ENCODE measurements at places on chromosomes 1 and 21. TPM values are rescaled to one million over a fixed set of nuclear protein-coding genes. Genes with fewer than 3 reads are reported as not detected.

- DNase-seq = no peak
Measured at GRCh38 chr1:25174363-25174729, 58.0 kb downstream of the SYF2 start.

DNA sequence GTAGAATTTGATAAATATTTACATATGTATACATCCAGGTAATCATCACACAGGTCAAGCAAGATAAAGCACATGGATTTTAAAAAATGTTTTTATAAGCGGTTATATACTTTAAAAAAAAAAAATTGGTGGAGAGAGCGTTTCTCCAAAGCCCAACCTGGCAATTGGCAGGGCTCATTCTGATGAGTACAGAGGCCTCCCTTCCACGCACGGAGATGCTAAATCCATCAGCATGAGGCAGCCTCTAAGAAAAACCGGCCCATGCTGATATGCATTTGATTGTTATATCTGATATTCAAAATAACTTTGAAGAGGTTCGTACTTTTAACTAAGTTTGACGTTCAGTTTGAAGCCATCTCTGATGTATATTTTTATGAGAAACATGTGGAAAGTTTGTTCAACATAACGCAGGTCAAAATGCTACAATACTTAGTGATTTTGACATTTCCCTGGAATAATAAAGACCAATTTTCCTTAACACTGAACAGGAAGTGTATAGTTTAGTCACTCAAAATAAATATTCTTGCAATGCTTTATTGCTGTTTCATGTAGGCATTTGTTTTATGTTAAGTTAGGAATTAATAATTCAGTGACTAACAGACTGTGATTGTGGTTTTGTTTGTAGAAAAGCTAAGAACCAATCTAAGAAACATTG lies 151.7 kb downstream of the NR5A2 start:
- no peak for DNase-seq

DNA sequence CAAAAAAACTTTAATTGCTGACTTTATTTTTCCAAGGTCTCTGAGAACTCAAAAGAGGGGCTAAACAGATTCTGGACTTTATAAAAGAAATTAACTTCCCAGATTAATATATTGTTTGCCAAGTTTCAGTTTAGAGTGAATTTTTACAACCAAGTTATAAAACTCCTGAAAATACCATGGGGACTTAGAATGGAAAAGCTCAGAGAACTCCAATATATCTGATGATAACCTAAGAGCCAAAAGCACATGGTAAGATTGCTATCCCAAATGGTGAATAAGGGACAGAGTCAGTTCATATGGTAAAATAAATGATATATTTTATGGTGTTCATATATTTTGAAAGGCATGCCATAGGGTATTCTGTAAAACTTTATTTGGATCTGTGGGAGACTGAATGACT lies 470.9 kb downstream of the TTLL7 start:
- no peak for DNase-seq

Gene SYNC
- total RNA-seq = 0.62 TPM

GRCh38 chr1:56979986-56980755 lies 14.4 kb upstream of the C8B start:
- no peak for DNase-seq

Gene PODN
- not detected for total RNA-seq

Data from K562 (cell line).